ENCODE measurements at places on chromosomes 4 and X.

GRCh38 chrX:51853251-51853650 is 40.2 kb upstream of the MAGED1 start:
- no peak for DNase-seq

DNA sequence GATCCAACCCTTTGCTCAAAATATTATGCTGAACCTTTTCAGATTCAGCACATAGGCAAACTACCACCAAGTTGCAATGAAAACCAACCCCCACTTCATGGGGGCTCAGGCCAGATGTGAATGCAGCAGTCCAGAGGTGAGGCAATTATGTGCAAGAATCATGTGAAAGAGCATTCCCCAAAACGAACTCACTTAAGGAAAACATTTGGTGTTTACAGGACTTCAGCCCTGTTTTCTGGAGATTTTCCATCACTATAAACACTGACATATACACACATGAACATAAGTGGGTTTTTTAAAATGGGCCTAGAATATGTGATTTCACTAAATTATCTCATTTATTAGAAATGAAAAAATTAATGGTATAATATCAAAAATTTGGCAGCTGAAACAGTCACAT is 31.5 kb downstream of the BMP3 start:
- no peak for DNase-seq

DNA sequence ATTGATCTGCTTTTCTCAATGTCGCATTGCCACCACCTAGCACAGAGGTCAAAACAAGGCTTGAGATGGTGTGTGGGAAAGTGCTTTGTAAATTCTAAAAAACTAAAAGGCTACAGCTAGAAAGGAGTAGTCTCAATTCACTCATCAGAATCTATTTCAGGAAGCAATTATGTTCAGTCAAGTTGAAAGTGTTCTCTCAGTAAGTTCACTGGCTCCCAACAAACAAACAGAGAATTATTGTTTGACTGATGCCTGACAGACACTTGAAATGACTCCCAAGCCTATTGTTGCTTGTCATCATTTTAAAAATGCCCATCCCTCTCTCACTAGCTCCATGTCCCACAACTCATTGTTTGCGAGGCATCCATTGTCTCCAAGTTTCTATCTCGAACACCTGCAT is 419.6 kb upstream of the CPEB2 start:
- DNase-seq: no peak

DNA sequence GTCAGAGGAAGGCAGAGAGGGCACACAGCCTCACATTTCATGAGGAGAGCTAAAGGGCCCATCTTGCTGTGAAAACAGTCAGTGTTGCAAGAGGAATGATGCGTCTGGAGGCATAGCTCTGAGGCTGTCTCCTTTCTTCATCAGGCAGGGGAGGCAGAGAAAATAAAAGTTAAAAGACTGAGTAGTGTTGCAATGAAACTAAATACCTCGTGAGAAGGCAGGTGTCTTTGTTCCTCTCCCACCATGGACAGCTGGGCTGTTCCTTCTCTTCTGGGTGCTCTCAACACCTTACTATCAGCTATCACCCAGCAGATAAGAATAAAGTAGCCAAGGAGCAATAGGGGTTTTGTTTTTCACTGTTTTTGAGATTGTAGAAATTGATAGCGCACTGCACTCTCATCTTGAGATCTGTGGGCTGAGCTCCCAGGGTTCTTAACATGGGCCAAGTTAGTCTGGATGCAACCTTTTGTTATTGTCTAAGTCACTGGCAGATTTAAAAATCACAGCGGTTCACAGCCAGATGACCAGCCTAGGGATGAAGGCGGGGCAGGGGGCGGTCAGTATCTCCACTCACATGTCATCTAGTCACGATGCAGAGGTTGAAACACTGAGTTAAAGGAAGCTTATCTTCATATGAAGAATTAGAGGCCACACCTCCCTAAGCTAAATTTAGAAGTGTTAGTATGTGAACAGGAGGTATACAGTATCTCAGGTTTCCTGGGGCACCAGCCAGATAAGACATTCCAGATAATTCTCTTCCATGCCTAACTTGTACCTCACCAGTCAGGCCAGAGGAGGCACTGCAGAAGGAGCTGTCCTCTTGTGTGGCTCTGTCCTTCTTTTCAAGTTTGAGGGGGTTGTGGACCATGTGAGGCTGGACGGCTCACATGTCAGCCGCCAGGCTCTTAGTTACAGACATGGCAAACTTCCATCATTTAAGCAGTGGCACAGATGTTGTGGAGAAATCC is 36.9 kb downstream of the PARM1 start:
- no peak for DNase-seq

DNA sequence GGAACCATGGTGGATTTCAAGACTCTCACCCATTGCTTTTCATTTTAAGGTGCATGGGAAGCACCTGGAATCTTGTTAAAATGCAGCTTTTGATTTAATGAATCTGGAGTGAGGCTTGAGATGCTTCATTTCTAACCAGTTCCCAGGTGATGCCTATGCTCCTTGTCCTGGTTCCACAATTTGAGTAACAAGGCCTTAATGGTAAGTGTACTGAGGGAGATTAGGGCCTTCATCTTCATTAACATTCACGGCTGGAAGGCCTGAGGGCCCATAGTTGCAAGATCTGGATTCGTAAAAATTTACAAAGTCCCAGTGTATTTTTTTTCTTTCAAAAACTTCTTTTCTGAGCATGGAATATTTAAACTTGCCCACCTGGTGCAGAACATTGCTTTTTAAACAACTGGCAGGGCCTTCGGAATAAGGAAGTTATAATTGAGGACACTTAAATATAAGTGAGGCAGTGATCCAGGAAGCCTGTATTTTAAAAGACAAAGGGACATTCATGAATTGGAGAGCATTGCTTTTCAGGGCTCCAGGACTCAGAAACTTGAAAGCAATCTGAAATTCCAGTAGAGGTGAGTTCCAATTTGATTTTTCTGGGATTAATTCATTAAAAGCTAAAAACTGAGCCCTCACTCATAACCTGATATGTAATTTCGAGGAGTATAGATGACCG is 77.8 kb downstream of the NPNT start:
- DNase-seq: no peak

DNA sequence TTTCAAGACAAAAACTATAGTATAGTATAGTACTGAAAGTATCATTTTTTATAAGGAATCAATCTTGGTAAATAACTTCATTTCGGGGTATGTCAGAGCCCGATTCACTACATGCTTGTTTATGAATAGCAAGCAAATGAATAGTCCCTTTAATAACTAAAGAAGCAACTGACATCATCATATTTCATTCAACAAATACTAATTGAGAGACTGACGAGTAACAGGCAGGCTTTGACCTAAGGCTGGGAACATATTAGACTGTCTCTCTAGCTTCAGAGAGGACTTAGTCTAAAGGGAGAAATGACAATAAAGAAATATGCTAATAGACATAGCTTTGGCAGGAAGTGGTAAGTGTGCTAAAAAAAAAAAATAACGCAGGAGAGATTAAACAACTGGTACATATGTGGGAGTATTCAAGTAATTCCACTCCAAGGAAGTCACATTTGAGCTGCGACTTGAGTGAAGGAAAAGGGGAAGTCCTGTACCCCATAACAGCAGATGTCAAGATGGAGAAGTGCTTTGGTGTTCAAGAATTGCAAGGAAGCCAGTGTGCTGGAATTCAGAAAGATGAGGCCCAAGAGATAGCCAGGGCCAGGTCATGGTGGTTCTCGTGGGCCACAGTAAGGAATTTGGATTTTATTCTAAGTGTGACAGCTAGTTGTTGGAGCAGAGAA is 284.9 kb downstream of the FBXO8 start:
- no peak for DNase-seq

All from GM12878 (cell line).